ENCODE measurements at places on chromosomes 4 and X.

- DNase-seq: no peak
Measured at GRCh38 chr4:40379248-40379647, 44.1 kb downstream of the CHRNA9 start.

DNA sequence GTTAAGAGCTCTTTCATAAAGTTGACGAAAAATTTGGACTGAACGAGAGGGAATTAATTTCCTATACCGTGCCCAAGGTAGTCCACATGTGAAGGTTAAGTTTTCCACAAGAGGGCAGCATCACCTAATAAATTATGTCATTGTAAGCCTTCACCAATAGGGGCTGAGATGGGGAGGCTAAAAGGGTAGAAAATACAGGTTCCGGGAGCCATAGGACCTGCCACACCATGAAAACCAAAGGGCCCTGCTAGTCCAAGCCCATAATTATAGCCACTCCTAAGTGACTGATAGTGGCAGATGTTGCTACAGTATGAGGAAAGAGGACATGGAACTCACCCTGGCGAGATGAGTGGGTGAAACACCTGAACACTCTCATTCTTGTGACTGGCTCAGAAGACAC, 122.2 kb downstream of the SHROOM4 start:
- no peak for DNase-seq

- no peak for DNase-seq
Measured at GRCh38 chr4:68630371-68630770, 40.1 kb downstream of the UGT2B15 start.

- DNase-seq: no peak
Measured at GRCh38 chrX:49695276-49696180, at the start of gene PAGE1. Gene PAGE1, minus strand, starts transcription at chrX:49695984. Its CDS starts 1,214 bp downstream, at chrX:49694770.

GRCh38 chrX:45295259-45295986, 94.7 kb upstream of the DIPK2B start:
- no peak for DNase-seq

GRCh38 chr4:15153662-15154061, 151.4 kb downstream of the CPEB2 start:
- DNase-seq: no peak

DNA sequence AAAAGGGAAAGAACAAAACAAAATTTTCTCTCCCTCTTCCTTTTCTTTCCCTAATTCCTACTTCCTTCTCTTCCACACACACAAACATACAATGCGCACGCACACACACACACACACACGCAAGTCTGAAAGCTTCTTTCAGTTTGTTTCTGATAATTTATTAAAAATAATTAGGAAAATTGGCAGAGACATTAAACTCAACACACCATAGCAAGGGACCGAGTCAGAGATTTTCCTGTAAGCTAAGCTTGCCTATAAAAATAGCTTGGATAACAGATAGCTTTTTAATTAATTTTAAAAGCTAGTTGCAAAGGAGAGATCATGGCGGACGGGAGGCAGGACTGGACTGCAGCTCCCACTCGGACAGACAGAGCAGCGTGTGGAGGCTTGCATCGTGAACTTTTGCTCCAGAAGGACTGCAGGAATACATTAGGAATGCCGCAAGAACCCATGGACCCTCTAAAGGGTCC, 92.6 kb upstream of the MAPK10 start:
- DNase-seq: no peak

- DNase-seq: no peak
Measured at GRCh38 chr4:78721747-78722146, 54.4 kb upstream of the BMP2K start.

DNA sequence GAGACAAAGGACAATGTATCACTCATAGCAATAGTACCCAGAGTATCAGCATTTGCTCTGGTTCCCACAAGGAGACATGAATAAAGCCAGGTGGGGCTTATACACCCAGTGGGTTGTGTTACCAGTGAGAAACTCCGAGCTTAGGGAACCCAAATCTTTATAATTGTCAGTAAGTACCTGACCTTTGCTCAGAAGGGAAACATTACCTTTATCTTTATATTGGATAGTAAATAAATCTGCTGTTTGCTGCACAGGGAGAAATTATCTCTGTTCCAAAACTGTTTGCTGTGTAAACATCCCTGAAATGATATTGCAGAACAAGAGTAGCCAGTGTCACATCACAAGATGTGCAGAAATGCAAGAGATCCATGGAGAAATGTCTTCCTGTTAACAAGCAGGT, 12.1 kb upstream of the SLAIN2 start:
- DNase-seq: no peak

DNA sequence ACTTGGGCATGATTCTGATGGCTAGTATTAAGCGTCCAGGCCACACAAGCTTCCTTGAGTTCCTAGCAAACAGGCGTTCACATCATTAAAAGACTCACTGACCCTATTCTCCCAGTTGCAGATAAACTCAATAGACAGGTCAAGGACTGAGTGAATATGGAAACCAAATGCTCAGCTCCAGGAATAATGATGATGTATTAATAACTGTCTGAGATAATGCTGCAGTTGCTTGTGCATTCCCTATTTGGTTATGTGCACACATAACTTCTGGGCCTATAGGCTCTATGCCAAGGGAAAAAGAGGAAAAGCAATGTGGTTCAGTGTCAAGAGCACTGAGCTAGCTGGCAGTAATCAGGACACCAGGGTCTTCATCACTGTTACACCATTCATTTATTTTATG, 3.5 kb downstream of the RAB9B start:
- no peak for DNase-seq

GRCh38 chr4:120263618-120264017, 197.0 kb upstream of the MAD2L1 start:
- no peak for DNase-seq

GRCh38 chr4:33996075-33996718, 2248.1 kb downstream of the ARAP2 start:
- no peak for DNase-seq

DNA sequence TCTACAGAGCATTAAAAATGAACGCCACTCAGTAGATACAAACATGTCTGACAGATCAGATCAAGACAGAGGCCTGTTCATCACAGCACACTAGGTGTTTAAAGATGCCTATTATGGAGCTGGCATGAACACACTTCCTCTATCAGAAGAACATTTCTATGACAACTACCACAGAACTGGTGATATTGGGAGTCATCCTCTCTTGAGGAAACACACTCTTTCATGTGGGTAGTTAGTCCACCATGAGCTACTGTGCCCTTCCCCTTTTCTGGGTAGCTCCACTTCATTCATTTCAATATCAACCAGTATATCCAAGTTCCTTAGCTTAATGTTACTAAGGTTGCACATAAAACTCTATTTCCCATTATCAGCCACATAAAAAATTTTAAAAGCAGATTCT, 46.7 kb downstream of the MAOB start:
- no peak for DNase-seq

- no peak for DNase-seq
Measured at GRCh38 chrX:105331244-105331643, 110.8 kb upstream of the TEX13A start.

GRCh38 chr4:82620126-82620735, 58.4 kb upstream of the TMEM150C start:
- DNase-seq: no peak

DNA sequence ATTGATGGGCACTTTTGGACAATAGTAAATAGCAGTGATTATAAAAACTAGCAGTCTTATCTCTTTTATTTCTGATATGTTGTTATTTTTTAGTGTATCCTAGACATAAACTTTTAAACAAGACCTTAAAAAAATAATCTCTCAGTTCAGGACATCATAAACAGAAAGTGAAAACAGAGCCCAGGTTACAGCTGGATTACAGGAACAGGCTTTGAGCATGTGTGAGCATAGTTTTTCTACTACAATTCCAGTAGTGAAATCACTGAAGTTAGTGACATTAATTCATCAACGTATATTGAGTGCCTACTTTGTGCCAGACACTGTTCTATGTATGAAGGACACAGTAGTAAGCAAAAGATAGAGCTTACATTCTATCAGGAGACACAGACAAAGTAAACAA, 16.9 kb downstream of the TRIM75 start:
- no peak for DNase-seq

- no peak for DNase-seq
Measured at GRCh38 chrX:22795671-22796070, 204.1 kb upstream of the DDX53 start.

DNA sequence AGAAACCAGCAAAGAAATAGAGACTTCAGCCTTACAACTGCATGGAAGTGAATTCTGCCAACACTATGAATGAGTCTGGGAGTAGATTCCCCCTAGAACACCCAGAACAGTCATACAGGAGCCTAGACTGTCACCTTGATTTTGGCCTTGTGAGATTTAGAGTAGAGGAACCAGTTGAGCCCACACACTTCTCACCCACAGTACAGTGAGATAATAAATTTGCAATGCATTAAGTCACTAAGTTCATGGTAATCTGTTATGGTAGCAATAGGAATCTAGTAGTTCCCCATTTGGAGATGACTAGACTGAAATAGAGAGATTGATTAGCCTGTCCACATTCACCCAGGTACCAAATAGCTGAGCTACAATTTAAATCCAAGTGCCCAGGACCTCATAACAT, 59.0 kb downstream of the FAM13A start:
- DNase-seq: no peak

DNA sequence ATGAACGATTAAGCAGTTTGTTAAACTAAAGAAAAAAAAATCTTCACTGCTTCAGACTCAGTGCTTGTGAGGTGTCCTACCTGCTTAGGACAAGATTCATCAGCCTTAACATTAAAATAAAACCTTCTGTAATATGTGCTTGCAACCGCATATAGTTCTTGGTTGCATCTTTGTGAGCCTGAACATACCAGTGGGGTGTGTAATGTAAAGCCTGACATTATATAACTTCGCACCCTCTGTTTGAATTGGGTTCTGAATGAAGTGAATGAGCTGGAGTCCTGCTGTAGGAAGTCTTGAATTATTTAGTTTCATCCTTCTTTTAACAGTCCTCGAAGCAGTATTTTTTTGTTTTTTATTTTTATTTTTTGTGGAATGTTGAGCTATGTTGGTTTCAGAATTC, 3.1 kb downstream of the KDM6A start:
- DNase-seq: no peak

DNA sequence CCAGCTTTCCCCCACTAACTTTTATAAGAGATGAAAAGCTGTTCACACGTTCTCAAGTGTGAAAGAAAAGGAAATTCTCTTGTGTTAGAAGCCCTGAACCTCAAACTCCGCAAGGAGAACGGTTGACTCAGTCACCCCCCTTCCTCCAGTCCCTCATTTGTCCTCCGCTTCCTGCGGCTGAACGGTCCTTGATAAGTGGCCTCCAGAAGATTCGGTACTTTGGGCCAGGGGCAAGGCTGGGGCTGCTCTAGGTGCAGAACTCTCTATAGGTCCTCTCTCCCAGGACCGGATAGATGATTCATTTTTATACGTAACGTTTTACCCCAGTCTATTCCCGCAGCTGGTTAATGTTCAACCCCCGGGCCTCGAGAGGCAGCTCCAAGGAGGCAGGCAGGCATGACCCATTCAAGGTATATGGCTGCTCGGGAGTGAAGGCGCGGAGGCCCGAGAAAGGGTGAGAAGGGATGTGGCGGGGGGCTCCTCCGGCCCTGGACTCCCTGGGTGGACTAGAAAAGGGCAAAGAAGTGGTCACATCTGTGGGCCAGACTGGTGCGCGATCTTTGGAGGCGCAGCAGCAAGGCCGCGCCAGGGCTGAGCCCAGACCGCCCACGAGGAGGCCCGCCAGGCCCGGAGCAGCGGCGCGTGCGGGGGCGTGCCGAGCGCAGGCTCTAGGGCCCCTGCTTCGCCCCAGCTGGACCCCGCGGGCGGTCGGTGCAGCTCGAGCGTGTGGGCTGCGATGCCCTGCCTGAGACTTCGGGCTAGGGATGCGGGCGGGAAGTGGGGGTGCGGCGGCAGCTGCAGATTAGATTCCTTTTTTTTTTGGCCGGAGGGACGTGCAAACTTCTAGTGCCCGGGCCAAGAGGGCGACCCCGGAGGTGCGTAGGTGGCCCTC, 11.7 kb downstream of the PITX2 start:
- DNase-seq: no peak

DNA sequence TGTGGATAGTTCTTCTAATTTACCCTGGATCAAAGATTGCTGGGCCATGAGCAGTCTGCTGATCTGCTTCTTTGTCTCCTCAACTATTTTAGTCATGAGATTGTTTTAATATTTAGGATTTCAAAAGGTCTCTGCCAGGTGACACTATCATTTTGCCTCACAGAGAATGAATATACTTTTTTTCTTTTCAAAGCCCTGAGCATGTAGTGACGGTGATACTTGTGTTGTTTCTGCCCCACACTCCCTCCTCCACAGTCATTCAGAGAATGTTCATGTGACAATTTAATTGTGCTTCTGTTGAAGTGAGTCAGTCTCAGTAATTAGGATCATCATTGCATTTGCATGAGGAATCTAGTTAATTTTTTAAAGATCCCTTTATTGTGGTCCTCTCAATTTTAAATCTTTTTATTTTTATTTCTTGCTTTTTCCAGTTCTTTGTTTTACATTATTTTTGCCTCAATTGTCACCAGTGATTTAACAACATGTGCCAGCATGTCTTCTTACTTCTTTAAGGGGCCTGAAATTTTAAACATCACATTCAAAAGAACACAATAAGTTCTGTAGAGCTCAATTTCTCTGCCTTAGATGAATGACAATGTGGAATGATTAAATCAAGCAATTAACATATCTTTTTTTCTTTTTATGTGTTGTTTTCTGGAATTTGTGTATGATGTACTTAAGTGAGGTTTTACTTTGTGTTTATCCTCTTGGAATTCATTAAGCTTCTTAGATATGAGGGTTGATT, 12.3 kb downstream of the MMRN1 start:
- no peak for DNase-seq

Data from D721Med (cell line).